ENCODE measurements at places on chromosomes 7 and 10.
A peak's percentile ranks its signal among the peaks of the same experiment; 100 is the strongest.

GRCh38 chr7:2409745-2410414 lies 6.5 kb downstream of the CHST12 start:
- peak; percentile 44 for DNase-seq

DNA sequence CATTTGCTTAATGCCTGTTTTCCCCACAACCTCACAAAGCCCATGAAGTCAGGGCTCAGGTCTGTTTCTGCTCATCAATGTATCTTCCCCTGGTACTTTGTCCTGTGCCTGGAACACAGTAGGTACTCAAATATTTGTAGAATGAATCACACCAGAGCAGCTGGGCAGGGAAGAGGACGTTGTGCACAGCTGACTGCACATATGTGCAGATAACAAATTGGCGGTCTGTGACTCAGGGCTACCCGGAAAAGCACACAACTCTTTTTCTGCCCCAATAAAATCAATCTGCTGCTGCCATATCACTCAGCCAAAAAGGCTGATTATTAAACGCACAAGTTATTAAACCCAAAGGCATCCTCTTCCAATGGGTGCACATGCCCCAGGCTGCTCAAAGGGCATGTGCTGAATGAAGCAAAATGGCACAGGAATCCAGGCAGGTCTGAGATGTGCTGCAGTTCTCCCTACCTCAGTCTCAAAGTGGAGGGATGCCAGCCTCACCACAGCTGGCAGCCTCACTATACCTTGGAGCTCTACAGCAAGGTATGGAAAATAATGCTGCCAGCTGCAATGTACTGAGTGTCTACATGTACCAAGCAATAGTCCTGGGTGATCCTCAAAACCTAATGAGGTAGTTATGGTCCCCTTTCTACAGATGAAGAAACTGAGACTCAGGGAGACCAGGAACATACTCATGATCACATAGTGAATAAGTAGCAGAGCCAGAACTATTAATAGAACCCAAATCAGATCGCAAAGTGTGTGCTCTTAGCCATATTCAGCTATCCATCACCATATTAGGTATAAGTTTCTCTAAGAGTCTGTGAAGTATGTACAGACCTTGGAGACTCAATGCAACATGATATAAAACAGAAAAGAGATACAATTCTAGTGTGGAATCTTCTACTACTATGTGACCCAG lies 43.4 kb downstream of the SORBS1 start:
- DNase-seq, result no peak

- no peak for DNase-seq
These were observed 4.3 kb upstream of the UTF1 start for GRCh38 chr10:133225707-133226191.

DNA sequence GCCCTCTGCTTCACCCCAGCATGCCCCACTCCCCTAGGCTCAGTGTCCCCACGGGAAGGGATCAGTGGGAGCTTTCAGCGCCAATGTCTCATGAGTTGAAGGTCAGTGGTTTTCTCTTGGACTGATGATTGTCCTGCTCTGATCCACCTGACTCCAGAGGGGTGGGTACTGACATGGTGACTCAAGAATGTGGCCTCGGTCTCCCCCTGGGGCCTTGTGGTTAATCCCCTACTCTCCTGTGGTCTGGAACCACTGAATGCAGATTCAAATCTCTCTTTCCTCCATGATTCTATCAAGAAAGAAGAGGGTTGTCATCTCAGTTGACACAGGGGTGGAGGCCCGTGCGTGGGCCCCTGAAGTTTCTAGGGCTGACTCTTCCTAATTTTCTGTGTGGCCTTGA lies 176.9 kb downstream of the RPS24 start:
- DNase-seq, result no peak

GRCh38 chr7:91644256-91644655 lies 236.2 kb downstream of the MTERF1 start:
- DNase-seq, result no peak

All from common myeloid progenitor, CD34-positive (primary cell).